ENCODE measurements at places on chromosomes 2 and 18.

GRCh38 chr2:216792222-216793021, 67.4 kb downstream of the TNP1 start:
- DNase-seq, result no peak

- no peak for DNase-seq
These were observed 26.8 kb downstream of the STK17B start for GRCh38 chr2:196144513-196145126.

- DNase-seq, result no peak
These were observed 3.0 kb downstream of the PDE11A start for GRCh38 chr2:178069551-178069950.

- DNase-seq, result no peak
These were observed 75.6 kb downstream of the GPD2 start for GRCh38 chr2:156511803-156512202.

GRCh38 chr2:74525717-74526648, at the start of gene DQX1:
TSS of gene DQX1 (minus strand) at chr2:74526231. CDS start at chr2:74525729, 502 bp downstream.
- no peak for DNase-seq

GRCh38 chr2:134499307-134499926, 219.4 kb downstream of the TMEM163 start:
- no peak for DNase-seq

GRCh38 chr2:55063713-55064323, 13.6 kb upstream of the RTN4 start:
- DNase-seq, result no peak

DNA sequence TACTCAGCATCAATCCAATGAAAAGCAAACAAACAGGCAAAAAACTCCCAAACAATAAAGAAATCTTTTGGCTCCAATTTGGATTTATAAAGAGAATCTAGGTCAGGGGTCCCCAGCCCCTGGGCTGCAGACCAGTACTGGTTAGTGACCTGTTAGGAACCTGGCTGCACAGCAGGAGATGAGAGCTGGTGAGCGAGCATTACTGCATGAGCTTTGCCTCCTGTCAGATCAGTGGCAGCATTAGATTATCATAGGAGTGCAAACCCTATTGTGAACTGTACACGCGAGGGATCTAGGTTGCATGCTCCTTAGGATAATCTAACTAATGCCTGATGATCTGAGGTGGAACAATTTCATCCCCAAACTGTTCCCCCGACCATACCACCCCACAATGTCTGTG, 102.2 kb downstream of the KIAA1328 start:
- peak; percentile 18 for DNase-seq

DNA sequence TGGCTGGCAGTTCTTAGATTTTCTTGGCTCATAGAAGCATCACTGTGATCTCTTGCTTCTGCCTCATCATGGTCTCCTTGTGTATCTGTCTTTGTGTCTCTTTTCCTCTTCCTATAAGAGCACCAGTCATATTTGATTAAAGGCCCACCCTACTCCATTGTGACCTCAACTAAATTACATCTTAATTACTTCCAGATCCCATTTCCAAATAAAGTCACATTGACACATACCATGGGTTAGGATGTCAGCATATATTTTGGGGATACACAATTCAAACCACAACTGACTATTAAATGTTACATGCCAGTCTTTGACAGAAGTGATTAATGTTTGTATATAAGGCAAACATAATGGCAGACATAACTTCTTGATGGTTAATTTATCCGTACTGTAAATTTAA, 27.3 kb upstream of the TMX3 start:
- DNase-seq, result no peak

GRCh38 chr2:82317012-82317411, 2012.5 kb upstream of the LRRTM1 start:
- DNase-seq, result no peak

GRCh38 chr2:189411860-189412259, 29.4 kb upstream of the WDR75 start:
- no peak for DNase-seq

DNA sequence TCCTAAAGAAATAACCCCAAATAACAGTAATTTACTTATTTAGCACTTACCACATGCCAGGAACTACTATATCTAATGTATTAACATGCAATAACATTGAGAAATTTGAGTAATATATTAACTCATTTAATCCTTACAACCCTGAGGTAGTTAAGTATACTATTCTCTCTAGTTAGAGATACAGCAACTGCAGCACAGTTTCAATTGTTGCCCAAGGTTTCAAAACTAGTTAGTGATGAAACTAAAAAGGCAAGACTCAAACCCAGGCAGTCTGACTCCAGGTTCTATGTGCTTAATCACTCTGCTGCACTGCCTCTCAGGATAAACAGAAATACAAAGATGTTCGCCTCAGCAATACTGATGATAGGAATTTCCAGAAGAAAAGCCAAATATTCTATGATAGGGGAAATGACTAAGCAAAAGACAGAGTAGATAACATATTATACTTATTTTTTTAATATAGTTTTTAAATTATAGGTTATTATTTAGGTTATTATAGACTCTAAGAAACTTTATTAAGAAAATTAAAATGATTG, 88.0 kb downstream of the SS18 start:
- DNase-seq, result no peak

- DNase-seq, result no peak
These were observed 30.4 kb upstream of the CASP10 start for GRCh38 chr2:201152517-201152916.

- no peak for DNase-seq
These were observed 5.0 kb downstream of the HAAO start for GRCh38 chr2:42787424-42787787.

- no peak for DNase-seq
These were observed 41.2 kb downstream of the AKAIN1 start for GRCh38 chr18:5155907-5156287.

DNA sequence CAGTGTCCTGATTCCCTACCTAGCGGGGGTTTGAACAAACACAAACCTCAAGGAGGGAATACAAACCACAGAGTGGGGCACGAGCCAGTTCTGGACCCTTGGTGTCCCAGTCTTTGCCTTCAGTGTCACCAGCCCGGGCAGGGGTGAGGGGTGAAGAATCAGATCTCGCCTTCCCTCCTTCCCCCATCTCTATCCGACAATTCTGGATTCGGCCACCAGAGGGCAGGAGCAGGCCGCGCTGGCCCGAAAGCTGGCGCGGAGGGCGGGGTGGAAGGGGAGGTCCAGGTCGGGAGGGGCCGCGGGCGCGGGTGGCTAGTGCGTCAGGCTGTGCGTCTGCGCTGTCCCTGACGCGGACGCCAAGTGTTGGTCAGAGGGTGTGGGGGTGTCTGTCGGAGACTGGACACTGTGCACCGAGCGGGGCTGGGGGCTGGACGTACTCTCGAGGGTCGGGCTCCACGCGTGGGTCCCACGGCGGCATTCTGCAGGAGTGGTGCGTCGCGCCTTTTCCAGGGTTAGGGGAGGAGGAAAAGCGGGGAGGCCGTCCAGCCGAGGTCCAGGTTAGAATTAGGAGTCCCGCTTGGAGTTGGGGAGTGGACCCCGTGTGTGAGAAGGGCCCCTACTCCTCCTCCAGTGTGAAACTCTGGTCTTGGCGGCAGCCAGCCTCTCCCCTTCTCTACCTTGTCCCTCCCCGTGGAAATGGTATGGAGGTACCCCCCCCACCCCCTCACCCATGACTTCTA, 2.9 kb upstream of the CRYBA2 start:
- DNase-seq, result peak; percentile 93

DNA sequence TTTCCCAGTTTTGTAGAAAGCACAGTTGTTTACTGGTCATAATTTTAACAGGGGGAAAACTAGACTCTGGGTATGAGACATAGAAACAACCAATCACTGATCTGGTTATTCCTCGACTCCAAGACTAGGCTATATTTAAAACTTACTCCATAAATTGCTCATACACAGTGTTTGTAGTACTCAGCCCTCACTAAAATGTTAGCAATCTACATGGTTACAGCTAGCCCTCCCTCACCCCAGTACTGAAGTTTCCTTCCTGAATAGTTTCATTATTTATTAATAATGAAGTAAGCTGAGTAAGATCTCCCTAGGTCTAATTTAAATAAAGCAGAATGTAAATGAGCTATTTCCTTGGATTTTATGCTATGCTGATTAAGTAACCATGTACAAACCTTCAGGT, 275.1 kb downstream of the CDH20 start:
- no peak for DNase-seq

- peak; percentile 31 for DNase-seq
These were observed 8.4 kb upstream of the SATB2 start for GRCh38 chr2:199465988-199466691.

GRCh38 chr2:902584-902983, 48.1 kb upstream of the SNTG2 start:
- no peak for DNase-seq

- no peak for DNase-seq
These were observed 12.1 kb downstream of the TTL start for GRCh38 chr2:112493858-112494648.

- no peak for DNase-seq
These were observed 61.3 kb downstream of the TSN start for GRCh38 chr2:121816797-121817196.

DNA sequence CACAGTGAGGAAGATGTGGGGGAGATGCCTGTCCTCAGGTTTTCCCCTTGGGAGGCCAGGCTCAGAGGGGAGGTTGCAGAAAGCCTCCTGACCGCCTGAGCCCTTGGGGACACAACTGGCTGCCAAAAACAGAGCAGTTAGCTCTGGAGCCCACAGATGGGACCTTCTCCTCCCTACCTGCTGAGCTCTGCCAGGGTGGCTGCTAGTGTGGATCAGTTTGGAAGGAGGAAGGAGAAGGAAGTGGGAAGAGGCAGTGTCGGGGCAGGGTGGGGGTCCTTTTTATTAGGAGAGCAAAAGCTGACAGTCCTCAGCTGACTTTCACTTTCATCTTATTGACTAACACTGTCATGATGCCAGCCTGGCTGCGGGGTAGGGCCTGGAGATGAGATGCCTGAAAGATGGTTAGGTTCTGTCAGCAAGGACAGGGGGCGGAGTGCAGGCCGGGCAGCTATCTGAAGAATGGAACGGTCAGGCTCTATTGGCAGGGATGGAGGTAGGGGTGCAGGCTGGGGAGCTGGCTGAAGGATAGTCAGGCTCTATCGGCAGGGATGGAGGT, 188.5 kb upstream of the HDAC4 start:
- DNase-seq, result no peak

DNA sequence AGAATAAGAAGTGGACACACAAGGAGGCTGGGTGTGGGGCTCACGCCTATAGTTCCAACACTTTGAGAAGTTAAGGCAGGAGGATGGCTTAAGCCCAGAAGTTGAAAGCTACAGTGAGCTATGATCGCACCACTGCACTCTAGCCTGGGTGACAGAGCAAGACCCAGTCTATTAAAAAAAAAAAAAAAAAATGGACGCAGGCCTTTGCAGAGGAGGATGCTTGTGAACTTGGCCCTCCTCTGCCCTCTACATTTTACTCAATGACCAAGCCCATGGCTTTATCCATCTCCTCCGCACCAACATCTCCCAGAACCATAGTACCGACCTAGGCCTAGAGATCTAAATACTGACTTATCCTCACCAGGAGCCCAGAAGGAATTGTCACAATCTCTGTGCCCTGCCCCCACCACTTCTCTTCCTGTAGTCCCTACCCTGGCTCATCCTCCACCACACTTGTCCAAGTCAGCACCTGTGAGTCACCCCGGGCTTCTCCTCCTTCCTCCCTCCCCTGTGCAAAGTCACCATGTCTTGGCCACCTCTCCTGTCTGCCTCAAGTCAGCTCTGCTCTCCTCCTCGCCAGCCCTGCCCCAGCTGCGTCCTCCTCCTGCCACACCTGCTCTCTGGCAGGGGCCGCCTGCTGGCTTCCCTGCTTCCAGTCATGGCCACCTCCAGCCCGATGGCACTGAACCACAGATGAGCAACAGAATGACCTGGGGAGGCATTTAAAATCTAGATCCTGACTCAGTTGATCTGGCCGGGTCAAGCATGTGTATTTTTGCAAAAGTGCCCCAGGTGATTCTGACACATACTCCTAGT, 35.8 kb upstream of the ASPRV1 start:
- DNase-seq, result no peak

- DNase-seq, result no peak
These were observed 62.5 kb upstream of the TMEM247 start for GRCh38 chr2:46416739-46417403.

Data from WTC11 (cell line).